ENCODE measurements at places on chromosomes 4 and X.
A peak's percentile ranks its signal among the peaks of the same experiment; 100 is the strongest.

GRCh38 chr4:139137763-139138162 lies 39.3 kb downstream of the ELF2 start:
- DNase-seq, result no peak

DNA sequence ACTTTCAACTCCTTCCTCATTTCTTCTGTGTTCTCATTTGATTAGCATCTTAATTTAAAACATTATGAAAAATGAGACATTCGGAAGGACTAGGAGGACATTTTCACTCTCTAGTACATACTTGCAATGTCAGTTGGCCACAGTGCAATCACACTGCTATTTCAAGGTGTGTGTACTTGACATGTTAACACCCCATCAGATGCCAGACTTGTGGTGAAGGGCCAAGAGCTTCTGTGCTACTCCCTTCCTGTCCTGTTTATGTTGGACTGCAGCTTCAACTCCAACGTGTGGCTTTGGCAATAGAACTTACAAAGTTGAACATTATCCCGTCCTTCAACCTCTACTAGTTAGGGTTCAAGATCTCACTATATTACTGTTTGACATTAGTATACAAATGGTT lies 221.0 kb downstream of the PALLD start:
- DNase-seq, result no peak

DNA sequence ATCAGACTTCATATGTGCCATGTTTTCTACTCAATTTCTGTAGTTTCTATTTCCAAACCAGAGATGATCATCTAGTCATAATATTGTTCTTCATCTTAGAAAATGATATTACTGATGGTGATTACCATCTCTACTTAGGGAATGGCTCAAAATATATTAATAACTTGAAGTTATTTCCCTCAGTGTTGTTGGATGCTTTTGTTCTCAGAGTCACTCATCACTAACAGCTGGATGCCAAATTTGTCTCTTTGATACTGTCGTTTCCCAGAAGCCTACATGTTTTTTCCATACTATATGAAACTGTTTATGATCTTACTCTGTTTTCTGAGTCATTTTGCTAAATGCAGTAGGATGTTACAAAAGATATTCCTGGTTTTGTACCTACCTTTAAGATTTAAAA lies 8.9 kb downstream of the PGAM4 start:
- DNase-seq, result no peak

- no peak for DNase-seq
Measured at GRCh38 chrX:116114999-116115398, 55.5 kb upstream of the AGTR2 start.

DNA sequence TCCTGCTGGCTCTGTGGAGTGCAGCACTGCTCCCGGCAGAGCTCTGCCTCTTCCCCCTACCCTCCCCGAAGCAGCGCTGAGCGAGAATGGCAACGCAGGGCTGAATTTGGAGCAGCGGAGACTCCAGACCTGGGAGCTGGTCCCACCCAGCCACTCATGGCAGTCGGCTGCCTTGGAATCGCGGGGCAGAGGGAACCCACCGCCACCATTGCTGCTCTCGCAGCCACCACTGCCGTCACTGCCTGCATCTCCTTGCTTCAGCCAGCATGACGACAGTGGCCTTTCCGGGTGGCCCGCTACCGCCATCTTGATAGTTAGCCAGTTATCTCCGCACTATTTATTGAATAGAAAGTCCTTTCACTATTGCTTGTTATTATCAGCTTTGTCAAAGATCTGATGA lies 321.5 kb upstream of the POU3F4 start:
- no peak for DNase-seq

DNA sequence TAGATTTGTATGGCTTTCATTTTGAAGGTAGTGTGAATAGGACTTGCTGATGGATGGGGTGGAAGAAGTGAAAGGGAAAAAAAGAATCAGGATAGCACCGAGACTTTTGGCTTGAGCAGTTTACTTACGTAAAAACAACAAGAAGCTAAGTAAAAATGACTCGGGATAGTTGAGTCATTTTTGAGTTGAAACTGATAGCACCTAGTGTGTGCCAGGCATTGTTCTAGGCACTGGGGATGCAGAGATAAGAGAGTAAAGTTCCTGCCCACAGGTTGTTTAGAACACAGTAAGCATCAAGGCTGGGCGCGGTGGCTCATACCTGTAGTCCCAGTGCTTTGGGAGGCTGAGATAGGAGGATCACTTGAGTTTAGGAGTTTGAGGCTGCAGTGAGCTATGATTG lies 34.7 kb downstream of the ADD1 start:
- DNase-seq, result no peak

DNA sequence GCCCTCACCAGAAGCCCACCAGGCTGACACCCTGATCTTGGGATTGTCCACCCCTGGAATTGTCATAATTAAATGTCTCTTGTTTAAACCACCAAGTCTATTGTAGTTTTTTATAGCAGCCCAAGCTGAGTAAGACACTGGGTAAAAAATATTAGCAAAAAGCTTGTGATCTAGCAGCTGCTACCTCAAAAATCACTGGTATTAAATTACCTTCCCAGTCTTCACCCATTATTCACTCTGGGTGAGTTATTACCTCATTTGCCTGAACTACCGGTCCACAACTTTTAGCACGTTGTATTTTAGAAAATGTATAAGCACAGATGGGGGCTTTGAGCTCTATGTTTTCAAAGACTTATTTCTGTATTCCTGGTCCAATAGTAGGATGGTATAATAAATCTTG lies 12.0 kb upstream of the TRIM61 start:
- no peak for DNase-seq

- DNase-seq, result no peak
Measured at GRCh38 chr4:94892051-94892450, 134.3 kb downstream of the BMPR1B start.

DNA sequence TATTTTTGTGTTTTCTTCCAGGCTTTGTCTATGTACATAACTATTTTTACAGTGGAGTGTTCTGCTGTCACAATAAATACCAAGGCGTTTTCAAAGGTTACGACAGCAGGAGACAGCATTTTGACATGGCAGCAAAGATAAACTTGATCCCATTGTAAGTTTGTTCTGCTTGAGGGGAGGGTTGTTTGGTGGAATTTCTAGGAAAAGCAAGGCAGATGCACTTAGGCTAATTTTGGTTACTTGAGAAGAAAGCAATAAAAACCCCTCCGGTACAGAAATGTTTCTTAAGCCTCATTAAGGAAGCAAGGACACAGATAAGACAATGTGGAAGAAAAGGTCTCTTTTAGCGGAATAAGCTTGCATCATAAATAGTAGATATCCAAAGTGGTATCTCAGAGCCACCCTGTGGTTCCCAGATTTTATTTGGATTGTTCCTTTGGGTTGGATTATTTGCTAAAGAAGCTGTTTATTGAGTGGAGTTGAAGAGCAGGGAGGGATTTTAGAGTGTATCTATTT lies 54.3 kb downstream of the CLCN5 start:
- DNase-seq, result no peak

GRCh38 chr4:98700656-98701055 lies 42.2 kb upstream of the TSPAN5 start:
- no peak for DNase-seq

- DNase-seq, result no peak
Measured at GRCh38 chr4:156775813-156776212, 195.8 kb downstream of the PDGFC start.

DNA sequence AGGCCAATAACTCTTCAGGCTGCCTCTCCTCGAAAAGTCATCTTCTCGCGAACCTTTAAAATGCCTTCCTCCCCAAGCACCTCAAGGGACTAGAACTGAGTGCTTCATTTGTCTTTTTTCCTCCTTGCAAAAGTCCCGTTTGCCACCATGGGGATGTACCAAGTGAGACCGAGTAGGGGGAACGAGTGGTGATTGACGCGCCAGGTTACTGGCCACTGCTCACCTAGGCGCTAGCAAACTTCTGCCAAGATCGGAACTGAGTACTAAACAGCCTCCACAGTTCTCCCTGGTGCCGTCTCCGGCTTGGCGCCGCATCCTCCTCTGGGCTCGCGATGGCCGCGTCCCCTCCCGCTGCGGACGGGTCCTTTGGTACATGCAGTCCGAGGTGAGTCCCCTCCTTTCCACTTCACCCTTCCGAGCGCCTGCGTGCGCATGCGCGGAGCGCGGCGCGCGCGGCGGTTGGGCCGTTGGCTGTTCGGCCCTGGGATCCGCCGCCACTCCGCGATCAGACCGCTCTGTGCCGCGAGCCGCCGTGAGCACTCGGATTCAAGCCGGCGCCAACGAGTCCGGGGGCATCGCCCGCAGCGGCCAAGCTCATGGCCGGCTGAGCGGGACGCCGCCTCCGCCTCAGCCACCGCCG lies at the start of gene CDK16:
Gene CDK16, plus strand, starts transcription at position 402 of the 640 bp plus-strand sequence. CDS start 4,877 bp downstream, outside the sequence.
- peak; percentile 41 for DNase-seq

Measured in stimulated activated CD8-positive, alpha-beta memory T cell treated with anti-CD3 and anti-CD28 coated beads, Interleukin-15, amount 100 ng/mL, for 24 hours (primary cell).